ENCODE measurements at places on chromosomes 6 and 20. TPM values are rescaled to one million over a fixed set of nuclear protein-coding genes. Genes with fewer than 3 reads are reported as not detected.

GRCh38 chr20:35451295-35451694 lies 4.1 kb upstream of the CEP250 start:
- DNase-seq, result no peak

Gene WFDC10A
- total RNA-seq, result not detected

DNA sequence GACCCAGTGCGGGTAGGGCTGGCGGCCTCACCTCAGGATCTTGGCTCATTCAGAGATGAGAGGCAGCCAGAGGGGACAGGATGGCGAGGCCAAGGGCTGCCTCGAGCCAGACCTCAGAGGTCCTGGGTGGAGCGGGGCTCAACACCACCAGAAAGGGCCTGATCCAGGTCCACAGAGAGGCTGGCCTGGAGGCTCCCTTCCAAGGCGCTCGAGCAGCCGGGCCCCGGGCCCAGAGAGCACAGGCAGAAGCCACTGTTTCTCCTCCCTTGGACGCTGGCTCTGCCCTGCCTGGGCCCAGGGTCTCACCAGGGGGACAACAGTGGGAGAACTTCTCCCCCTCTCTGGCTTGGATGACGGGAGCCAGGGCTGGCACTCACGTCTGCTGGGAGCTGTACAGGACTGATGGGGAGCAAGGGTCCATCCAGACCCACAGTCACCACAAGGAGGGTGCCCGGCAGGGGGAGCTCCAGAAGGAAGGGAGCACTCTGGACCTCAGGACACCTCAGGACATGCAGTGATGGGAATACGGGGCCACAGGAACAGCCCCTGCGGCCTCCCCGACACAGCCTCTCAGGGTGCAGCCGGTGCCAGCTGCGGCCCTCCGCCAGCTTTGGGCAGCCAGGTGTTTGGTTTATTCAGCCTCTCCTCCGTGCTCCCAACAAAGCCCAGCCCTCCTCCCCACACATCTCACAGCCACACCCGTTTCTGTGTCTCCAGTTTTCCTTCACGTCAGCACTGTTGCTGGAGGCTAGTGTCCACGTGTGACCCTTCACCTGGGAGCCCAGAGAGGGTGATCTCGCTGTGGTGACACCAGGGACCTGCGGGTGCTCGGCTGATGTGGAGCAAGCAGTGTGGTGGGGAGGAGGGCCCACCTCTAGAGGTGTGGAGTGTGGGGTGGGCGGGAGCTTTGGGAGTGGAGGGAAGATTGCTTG lies 8.7 kb downstream of the RPS21 start:
- no peak for DNase-seq

DNA sequence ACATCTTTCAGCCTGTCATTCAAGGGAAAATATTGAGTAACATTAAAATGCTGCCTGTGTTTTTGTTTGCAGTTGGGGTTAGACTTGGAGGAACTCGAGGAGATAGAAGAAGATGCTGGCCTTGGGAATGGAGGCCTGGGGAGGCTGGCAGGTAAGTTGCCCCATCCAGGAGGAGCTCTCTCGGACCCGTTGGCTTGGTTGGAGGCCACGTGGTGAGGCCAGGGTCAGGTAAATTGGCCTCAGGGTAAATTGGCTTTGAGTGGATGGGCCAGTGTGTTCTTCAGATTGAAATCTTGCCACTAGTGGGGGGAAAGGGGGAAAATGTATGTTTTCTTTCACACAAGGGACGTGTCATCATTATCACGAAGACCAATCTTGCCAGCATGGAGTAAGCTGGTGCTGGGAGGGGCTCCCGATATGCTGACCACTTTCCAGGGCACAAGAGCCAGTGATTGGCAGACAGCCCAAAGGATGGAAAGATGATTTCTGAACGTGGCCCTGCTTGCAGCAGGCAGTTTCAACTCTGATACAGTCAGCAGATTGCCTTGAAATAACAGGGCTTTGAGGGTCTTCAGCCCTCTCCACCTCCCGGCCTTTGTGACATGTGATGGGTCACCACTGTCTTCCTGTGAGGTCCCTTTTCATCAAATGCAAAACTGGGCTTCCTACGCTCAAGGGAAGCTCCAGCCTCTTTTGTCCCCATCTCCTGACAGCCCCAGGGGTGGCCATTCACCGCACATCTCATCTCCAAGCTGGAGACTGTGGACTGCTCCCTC lies 21.4 kb downstream of the PYGB start:
- DNase-seq, result no peak

All from SJSA1 (cell line).